ENCODE measurements at places on chromosomes 5 and 9.

DNA sequence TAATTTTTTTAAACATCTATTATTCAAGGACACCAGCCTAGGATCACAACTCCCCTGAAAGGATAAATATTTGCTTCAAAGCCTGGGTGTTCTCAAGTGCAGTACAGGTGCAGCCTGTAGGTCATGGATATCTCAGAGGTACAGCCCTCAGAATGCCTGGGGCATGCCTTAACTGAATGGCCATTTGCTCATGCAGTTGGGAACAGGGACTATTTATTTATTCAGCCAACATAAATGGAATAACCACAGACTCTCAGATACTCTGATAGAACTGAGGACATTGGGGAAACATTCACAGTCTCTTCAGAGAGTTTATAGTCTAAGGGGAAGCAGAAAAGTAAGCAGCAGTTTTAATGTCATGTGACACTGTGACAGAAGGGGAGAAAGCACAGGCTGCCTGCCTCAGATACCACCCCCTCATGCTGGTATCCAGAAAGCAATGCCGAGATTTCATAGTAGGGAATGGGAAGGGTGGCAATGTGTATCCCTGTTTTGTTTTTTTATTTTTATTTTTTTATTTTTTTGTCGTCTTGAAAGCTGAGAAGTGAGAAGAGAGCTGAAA lies 112.6 kb downstream of the MACIR start:
- ATAC-seq = no peak

- ATAC-seq = no peak
These were observed 1023.7 kb upstream of the DMAC1 start for GRCh38 chr9:8823131-8823895.

GRCh38 chr9:130925050-130925678 lies 13.9 kb downstream of the FIBCD1 start:
- no peak for ATAC-seq

GRCh38 chr9:112541685-112542084 lies 55.1 kb downstream of the KIAA1958 start:
- no peak for ATAC-seq
